Coronary artery (tissue), 2 donors: ENCODE measurements at places on chromosomes 12 and 14.
A peak's percentile ranks its signal among the peaks of the same experiment; 100 is the strongest.

- no peak for DNase-seq
Measured at GRCh38 chr14:95659293-95659989, 26.8 kb upstream of the TCL1B start.

DNA sequence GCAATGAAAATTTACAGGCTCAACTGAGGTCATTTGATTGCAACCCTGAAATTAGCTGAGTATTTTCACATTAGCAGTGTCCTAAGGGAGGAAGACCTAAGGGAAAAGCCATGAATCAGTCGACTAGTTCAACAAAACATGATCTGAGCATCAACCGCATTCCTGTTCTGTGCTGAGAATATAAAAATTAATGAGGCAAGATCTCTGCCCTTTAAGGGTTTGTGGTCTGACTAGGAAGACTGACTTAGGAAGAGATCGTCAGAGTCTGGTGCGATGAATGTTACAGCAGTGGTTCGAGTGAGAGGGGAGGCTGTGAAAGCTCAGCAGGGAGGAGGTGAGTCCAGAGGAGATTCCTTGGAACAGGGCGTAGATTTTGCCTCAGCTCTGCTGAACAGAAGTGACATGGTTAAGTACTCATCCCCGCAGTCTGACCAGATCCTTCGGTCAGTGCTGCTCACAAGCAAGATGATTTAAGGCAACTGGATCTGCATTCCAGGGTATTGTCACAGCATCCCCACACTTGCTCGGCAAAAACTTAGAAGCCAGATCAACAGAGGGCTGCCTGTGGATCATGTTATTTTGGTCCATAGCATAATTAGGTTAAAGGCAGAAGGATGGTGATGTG is 49.6 kb downstream of the BMAL2 start:
- no peak for DNase-seq

GRCh38 chr12:2753536-2753935 is 41.2 kb upstream of the FKBP4 start:
- peak; percentile 24 for DNase-seq

GRCh38 chr14:93953739-93954515 is 22.4 kb downstream of the ASB2 start:
- no peak for DNase-seq

DNA sequence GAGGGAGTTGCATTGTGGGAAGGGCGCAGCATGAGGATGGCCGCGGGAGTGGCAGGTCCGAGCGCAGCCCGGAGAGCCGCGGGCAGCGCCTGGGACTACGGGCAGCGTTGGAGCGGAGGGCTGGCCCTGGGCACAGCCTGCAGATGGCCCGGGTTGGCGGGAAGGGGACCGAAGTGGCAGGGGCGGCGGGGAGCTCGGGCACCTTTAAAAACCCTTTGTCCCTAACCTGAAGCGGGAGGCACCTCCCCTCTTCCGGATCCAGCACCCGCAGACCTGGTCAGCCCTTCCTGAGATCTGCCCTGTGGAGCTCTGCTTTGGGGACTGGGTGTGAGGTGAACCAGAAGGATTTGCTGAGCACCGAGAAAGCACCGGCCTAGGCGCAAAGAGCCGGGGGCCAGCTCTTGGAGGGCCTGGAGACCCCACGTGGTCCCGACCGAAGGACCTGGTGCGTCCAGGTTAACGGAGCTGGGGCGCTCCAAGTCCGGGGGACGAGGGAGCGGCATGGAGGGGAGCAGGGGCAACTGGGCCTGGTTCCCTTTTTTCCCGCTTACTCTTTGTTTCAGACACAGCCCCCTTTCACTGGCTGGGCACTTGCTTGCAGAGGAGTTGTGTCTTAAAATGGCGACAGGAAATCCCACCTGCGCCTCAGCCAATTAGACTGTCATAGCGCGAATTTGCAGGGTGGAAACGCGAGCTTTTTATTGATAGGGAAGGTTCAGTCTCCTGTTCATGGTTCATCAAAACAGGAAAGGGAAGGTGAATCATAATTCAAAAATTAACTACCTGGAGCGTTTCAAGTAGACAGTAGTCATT is 792 bp upstream of the SLC38A1 start:
- no peak for DNase-seq

DNA sequence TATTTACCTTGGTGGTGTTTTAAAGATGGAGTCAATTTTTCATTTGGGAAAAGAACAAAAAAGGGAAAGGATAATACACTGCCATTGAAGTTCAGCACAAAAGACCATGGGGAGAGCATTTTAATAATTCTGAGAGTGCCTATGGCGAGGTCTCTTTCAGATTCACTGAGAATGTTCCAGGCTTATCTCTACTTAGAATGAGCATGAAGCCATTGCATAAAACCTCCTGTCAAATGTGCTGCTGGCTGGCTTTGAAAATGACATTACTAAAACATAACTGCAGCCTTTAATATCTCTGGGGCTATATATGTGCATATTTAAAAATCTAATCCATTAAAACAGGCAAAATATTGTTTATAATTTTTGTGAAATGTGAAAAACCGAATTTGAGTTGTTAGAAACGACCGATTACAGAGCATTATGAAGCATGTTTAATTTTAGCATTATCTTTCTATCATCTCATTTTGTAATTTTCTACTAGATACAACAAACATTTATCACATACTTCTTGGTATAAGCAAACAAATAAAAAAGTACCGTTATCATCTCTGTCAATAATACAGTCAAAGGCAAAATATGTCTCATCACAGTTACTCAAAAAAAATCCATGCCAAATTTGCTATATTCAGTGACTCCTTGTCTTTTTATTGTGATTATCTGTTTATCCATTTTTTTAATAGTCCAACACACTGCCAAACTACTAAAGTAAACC is 45.7 kb upstream of the YARS2 start:
- DNase-seq: no peak

DNA sequence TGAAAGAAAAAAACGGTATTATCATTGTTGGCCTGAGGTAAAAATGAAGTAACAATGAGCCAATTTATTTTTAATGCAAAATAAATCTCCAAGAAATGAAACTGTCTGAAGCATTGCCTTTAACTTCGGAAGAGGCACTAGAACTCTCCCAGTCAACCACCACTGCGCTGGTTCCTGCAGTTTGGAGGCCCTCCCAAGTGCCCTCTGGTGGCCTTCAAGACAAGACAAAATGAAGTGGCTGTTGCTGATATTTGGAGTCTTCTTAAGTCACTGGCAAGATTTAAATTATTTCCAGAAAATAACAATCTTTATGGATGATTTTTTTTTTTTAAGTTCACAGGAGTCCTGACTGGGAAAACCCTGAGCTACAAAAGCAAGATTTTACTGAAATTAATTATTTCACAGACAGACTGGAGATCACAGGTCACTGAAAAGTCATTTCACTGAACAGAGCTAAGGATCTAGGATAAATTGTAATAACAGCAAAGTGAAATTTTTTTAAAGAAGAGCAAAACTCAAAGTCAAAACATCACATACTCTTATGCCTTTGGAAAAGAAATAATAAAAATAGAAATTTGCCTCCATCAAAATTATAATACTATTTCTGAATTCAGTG is 58.2 kb downstream of the DICER1 start:
- no peak for DNase-seq

DNA sequence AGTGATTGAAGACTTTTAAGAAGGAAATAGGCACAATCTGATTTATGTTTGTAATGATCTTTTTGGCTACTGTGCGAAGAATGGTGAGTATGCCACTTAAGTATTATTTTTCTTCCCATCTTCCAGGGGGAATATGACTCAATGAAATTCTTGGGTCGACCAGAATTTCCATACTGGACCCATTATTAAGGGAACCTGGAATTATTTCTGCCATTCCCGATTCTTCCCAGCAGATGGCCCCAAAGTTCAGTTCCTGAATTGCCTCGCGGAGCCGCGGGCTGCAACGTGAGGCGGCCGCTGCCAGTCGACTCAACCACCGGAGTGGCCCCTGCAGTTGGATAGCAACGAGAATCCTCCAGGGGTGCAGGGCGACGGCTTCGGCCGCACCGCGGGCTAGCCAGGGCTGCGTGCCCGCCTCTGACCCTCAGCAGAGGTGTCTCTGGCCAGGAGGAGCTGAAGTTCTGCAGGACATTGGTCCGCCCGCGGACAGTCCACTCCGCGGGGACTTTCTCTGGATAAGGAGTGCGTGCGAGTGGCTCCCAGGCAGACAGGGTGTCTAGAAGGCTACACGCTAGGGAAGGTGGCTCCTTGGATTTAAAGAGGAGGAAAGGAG is 628 bp upstream of the TSHR start:
- peak; percentile 84 for DNase-seq

DNA sequence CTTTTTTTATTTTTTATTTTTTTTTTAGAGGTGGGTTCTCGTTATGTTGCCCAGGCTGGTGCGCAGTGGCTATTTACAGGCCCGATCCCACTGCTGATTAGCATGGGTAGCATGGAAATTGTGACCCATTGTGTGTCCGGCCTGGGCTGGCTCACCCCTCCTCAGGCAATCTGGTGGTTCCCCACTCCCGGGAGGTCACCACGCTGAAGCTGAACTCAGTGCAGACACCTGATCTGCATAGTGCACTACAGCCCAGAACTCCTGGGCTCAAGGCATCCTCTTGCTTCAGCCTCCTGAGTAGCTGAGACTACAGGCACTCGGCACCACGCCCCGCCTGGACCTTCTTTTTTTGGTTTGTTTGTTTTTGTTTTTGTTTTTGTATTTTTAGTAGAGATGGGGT is 5.5 kb upstream of the CD4 start:
- DNase-seq: no peak

- DNase-seq: no peak
Measured at GRCh38 chr12:62878211-62878610, 56.7 kb downstream of the PPM1H start.

- no peak for DNase-seq
Measured at GRCh38 chr12:67068761-67069450, 200.3 kb upstream of the CAND1 start.

- DNase-seq: no peak
Measured at GRCh38 chr12:88418856-88419497, 161.3 kb downstream of the KITLG start.

- no peak for DNase-seq
Measured at GRCh38 chr12:92064422-92064821, 81.2 kb downstream of the BTG1 start.

- DNase-seq: no peak
Measured at GRCh38 chr14:91202234-91202974, 42.1 kb downstream of the GPR68 start.

DNA sequence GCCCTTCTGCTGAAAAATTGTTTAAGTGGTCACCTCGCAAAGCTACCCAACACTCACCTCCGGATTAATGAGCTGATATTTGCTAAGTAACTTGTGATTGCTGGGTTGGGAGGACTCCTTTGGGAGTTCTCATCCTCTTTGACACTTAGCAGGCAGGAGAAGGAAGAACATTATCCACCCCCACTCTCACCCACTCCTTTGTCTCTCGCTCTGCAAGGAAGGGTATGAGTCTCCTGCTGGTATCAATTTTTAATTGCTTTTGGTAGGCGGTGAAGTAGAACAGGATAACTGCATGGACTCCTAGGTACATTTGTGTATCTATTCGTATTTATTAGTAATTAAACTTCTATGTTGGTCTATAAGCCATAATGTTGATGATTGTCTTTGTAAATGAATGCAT is 6.9 kb upstream of the ABHD12B start:
- DNase-seq: no peak

DNA sequence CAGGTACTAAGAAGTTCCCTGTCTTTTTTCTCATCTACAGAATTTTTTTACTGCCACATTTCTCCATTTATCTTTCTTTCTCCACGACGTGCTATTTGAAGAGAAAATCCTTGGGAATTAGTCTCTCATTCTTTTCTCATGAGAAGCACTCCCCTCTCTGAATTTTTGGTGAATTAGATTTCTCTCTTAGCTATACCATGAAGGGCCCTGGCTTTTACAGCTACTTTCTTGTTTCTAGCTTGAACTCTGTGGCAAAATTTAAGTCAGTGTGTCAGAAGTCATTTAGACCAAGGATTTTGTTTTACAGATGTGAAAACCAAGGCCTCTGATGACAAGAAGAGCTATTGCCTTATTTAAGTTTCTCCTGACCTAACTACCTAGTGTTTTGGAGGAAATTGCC is 213.1 kb downstream of the AEBP2 start:
- DNase-seq: no peak

GRCh38 chr12:78156751-78157150 is 326.1 kb downstream of the NAV3 start:
- DNase-seq: no peak

DNA sequence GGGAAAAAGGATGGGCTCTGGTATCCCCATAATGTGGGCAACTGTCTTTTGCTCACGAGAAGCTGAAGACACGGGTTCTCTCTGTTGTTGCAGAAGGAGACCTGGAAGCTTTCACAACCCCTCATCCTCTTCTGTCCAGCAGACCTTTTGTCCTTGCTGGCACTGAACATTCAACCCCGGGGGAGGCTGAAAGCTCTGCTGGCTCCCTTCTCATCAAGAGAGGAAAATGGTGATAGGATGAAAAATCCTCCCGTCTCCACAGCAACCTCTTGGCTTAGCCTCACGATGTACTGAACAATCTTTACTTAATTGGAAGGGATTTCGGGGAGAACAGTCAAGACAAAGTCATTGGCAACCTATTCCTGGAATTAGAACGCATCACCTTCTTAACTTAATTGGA is 39.0 kb downstream of the ELK3 start:
- DNase-seq: no peak

- DNase-seq: no peak
Measured at GRCh38 chr12:115172521-115172920, 488.5 kb upstream of the TBX3 start.

- DNase-seq: no peak
Measured at GRCh38 chr14:51006324-51006723, 62.0 kb upstream of the PYGL start.

GRCh38 chr12:100553936-100554335 is 19.5 kb upstream of the GAS2L3 start:
- no peak for DNase-seq

GRCh38 chr14:20970647-20970982 is 15.3 kb downstream of the RNASE2 start:
- no peak for DNase-seq

DNA sequence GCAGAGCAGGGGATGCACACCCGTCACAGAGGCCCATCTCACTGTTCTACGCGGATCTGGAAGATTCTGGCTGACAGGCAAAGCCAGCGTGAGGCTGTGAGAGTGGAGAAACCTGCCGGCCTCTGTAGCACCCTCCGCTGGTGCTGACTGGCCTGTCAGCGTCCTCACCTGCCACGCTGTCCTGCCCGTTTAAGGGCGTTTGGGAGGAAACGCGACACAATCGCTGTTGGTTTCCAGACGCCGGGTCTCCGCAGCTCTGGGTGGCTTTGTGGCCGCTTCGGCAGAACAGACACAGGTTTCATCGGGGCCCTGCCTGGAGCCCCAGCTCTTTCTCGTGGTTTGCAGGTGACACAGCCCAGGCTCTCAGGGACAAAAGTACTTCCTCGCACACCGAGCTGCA is 70.6 kb downstream of the NOC4L start:
- DNase-seq: no peak

- DNase-seq: no peak
Measured at GRCh38 chr12:3671330-3672112, 81.4 kb downstream of the CRACR2A start.
